ENCODE measurements at places on chromosomes 7 and 10.

GRCh38 chr10:88960802-88961201, 8.2 kb upstream of the ACTA2 start:
- DNase-seq, result no peak

DNA sequence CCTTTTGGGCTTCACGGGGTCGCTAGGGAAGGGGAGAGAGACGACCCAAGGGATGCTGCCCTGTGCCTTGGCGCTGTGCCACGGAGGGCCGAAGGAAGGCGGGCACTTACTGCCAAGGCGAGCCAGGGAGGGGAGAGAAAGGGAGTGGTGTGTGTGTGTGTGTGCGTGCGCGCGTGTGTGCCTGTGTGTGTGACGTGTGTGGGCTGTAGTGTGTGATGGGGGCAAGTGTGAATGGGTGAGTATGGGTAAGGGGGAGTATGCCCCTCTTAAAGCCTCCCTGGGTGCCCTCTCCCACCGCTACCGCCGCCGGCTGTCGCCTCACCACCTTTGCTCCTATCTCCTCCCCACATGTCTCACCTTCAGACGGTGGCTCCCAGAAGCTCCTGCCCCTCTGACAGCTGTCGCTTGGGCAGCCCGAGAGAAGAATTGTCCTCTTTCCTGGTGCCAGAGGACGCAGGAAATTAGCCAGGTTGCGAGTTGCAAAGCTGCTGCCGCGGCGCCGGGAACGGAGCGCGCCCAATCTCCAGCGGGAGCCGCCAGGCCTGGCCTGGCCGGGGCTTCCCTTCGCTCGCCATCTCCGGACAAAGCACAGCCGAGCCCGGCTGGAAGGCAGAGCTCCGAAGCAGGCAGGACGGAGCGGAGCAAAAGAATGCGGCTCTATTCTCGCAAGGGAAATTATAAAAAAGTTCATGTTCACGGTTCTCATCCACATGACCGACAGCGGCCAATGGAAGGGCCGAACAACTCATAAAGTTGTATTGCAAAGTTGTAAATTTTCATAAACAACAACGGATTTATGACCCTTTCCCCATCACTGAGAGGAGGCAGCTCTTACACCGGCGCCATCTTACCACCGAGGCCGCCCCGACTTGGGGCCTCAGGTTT, at the start of gene HOXA3:
Gene HOXA3 (minus strand): TSS at position 653 of the 885 bp plus-strand sequence. CDS start 41,943 bp downstream, outside the sequence.
- no peak for DNase-seq

DNA sequence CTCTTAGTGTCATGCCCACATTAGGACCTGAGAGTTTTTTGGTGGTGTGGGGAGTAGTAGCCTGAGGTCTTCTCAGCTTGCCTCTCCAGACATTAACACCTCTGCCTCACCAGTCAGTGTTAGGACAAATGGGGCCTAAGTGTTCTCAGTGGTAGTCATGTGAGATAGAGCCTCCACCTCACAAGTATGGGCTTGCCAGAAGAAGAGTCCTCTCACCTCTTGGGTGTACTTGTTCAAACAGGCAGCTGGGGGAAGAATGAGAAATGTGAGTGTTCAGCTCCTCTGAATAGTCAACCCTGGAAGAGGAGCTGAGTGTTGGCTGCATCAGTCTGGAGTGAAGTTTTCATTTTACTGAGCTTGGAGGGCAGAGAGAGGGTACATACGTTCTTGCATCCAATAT, 464.6 kb downstream of the POM121L12 start:
- DNase-seq, result no peak

DNA sequence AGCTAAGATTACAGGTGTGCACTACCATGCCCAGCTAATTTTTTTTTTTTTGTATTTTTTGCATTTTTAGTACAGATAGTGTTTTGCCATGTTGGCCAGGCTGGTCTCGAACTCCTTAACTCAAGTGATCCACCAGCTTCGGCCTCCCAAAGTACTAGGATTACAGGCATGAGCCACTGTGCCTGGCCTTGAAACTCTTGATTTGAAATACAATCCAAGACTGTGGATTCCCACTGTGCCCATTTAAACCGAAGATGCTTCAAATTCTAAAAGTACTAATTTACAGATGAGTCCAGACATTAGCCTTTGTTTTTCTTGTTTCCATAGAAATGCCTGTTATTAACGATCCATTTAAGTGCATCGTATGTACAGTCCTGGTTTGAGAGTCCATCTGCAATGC, 130.9 kb downstream of the CACNA2D1 start:
- no peak for DNase-seq

All from PC-9 (cell line).